ENCODE measurements at places on chromosomes 3 and 15. TPM values are rescaled to one million over a fixed set of nuclear protein-coding genes. Genes with fewer than 3 reads are reported as not detected.

DNA sequence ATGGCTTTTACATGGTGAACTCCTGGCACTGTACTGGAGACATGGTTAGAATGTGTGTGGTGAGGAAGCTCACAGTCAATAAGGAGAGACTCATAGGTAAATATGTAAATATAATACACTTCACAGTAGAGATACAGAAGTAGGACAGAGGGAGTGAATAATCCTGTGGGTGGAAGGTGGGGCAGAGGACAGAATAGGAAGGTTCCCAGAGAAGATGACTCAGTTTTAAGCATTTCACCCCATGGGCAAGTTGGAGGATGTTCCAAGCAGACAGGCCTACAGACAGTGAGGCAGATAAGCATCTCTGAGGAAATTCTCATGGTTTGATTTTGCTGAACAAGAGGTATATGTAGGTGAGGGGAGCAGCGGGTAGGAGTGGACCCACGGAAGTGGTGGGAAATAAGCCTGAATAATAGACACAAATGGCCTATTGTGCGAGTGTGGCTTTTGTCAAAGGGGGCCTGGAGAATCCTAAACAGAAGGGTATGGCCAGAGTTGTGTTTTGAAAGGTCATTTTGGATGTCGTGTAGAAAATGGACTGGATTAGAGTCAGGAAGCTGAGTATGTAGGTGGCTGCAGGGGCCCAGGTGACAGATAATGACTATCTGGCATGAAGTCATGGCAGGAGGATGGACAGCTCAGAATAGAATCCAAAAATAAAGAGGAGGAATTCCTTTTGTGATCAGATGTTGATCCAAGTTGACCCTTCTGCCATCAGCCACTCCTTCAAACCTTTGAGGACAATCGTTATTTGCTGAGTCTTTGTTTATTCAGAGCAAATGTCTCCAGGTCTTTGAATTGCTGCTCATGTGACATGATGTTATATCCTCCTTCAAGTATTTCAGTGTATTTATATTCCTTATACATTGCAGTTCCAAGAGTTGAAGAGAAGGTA, 97.3 kb upstream of the THRB start:
- no peak for DNase-seq

GRCh38 chr3:94179059-94179458, 116.2 kb downstream of the NSUN3 start:
- DNase-seq, result no peak

DNA sequence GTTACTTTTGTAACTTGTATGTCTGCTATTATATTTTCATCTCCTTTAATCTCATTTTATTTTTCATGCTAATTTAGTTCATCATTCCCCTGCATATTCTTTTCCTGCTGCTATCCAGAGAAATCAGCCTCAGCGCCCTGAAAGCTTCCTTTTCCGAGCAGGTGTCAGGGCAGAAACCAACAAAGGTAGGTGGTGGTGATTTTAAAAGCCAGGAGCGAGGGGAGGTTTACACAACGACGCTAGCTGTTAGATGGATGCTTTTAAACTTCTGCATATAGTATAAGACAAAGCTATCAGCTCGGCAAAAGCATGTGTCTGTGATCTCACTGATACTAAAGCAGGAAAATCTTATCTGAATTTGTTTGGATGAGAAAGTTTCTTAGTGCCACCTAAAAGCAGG, 75.0 kb downstream of the LRCH3 start:
- no peak for DNase-seq

DNA sequence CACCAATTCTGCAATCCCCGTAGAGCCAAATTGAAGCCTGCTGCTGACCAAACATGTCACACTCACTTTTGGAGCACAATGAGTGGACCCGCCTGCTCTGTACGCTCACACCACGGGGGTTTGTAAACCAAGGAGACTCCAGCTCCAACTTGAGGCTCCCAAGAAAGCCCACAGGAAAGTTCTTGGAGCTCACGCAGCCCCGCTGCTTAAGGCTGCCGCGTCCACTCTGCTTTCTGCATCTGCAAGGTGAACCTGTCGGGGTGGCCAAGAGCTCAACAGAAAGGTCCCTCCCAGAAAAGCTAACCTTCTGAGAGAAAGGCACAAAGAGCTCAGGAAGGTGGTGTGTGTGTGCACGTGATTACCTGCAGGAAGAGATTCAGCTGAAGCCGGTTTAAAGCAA, 94.9 kb downstream of the PCSK6 start:
- no peak for DNase-seq

DNA sequence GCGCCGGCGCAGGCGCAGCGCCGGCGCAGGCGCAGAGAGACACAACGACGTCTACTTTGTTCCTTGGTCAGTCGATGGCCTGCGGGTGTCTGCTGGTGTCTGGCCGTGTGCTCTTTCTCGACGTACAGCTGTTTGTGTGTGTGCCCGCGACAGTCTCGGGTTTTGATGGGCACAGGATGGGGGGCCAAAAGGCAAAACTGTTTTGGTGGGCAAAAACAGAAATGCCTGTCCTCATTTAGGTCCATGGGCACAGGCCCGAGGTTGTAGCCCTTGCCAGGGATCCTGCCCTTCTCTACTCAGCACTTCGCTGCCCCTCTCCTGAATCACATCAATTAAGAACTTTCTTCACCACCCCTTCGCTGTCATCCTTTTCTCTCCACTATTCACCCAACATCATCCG, 184.8 kb upstream of the CHL1 start:
- DNase-seq, result no peak

- no peak for DNase-seq
Observed at GRCh38 chr3:127479449-127479848, 111.1 kb downstream of the TPRA1 start.

GRCh38 chr3:30467596-30468238, 138.7 kb upstream of the TGFBR2 start:
- DNase-seq, result no peak

DNA sequence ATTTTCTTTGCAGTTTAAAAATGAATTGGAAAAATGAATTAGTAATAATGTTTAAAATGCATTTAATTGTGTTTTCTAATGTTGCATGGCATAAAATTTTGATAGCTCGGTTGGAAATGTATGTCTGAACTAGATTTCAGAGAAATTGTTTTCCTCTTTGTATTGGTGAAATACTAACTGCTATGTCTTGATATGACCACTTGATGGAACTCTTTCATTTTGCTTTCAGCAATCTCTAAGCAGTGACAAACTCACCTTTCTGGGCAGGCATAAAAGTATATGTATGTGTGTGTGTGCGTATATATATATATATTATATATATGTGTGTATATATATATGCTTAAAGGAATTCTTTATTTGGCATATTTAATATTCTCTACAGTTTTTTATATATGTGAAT, 239.3 kb upstream of the ZNF717 start:
- DNase-seq, result no peak

Gene PLA1A
- total RNA-seq, result not detected

Gene DNAJC17
- total RNA-seq, result 27.9 TPM

Gene VEPH1
- not detected for total RNA-seq

Data from NCI-H460 (cell line).